RWPE1 (cell line): ENCODE measurements at places on chromosomes 1 and 21.
A peak's percentile ranks its signal among the peaks of the same experiment; 100 is the strongest.

GRCh38 chr1:26938004-26938658, 16.6 kb downstream of the NUDC start:
- no peak for DNase-seq

GRCh38 chr1:54245501-54245900, 45.5 kb downstream of the MRPL37 start:
- DNase-seq = no peak

DNA sequence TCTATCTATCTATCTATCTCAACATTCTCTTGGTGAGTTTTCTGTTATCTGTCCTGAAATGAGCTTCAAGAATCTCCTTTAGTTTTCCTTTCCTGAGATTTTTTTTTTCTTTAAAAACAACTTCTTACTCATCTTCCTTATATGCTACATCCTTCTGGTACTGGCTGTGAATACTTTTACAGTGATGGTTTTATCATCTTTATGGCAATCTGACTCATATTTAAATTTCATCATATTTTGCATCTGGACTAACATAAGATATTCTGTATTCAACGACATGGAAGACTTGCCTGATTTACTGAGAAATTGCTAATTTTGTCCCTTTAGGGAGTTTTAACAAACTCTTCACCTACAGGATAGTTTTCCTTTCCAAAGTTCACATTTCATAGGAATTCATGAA, 33.0 kb downstream of the PDE4B start:
- DNase-seq = no peak

GRCh38 chr1:167899253-167899681, 14.7 kb downstream of the ADCY10 start:
- DNase-seq = no peak

GRCh38 chr1:165047994-165048393, 308.5 kb downstream of the LMX1A start:
- DNase-seq = no peak

DNA sequence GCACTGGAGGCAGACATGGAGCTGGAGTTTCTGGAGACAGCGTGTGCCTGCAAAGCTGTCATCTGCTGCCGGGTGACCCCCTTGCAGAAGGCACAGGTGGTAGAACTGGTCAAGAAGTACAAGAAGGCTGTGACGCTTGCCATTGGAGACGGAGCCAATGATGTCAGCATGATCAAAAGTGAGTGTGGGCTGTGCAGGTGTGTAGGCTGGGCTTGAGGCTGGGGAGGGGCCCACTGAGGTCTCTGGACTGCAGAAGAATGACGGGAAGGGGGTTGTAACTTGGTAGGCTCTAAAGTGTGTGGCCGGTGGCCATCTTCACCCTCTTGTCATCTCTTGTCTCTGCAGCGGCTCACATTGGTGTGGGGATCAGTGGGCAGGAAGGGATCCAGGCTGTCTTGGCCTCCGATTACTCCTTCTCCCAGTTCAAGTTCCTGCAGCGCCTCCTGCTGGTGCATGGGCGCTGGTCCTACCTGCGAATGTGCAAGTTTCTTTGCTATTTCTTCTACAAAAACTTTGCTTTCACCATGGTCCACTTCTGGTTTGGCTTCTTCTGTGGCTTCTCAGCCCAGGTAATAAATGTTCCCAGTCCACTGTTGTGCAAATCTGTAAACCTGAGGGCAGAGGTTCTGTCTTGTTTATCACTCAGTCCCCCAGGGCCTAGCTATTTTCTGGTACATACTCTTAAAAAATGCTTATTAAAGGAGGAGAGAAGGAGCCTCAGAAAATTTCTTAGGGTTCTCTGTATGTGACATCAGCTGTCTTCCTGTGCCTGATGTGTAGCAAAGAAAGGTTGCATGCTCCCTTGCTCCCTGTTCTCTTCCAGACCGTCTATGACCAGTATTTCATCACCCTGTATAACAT, 19.9 kb downstream of the ATP8B2 start:
- DNase-seq = no peak

DNA sequence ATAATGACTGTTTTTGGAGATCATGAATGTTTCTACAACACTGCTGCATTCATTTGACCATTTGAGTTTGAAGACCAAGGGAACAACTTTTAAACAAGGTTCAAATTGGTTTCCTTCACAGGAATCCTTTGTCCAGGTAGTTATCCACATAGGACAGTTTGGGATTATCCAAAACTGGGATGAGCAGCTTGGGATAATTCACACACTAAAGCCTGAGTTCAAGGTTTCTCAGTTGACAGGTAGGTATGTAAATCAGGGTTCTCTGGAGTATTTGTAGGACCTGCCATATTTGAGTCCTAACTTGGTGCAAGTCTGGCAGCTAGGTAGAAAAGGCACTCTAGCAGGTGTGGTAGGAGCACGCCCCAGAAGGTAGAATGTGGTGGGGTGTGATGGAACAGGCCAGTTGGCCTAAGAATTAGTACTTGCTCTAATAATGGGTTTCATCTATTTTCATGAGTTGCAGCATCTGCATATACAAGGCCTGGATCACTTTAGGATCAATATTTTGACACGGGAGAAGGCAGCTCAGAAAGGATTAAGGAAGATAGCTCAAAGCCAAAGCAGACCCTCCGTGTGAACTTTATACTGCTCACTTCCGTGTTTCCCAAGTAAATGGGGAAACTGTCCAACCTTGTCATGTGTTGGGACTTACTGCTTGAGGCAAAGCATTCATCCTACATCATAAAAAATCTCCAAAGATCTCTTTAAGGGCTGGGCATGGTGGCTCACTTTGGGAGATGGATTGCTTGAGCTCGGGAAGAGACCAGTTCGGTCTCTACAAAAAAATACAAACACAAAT, 14.1 kb upstream of the RAB42 start:
- DNase-seq = no peak

DNA sequence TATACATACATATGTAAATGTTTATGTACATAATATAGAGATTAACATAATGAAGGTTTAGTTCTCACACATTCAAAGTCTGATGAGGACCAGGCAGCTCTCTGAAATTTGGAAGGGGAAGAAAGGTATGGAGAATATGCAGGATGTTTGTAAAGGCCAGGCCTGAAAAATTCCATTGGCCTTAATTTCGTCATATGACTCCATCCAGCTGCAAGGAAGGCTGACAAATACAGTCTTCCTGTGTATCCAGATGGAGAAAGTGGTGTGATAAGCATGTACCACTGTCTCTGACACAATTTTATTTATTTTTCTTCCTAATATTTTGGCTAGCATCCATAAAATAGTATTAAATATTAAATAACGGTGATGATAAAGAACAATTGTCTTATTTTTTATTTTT, 6.3 kb upstream of the SGIP1 start:
- no peak for DNase-seq

- no peak for DNase-seq
These were observed 910 bp downstream of the RUNX1 start for GRCh38 chr21:35048183-35048601.

- no peak for DNase-seq
These were observed 84.3 kb upstream of the SPATA6 start for GRCh38 chr1:48556186-48556850.

GRCh38 chr1:232766241-232766890, 38.9 kb upstream of the MAP10 start:
- DNase-seq = no peak

DNA sequence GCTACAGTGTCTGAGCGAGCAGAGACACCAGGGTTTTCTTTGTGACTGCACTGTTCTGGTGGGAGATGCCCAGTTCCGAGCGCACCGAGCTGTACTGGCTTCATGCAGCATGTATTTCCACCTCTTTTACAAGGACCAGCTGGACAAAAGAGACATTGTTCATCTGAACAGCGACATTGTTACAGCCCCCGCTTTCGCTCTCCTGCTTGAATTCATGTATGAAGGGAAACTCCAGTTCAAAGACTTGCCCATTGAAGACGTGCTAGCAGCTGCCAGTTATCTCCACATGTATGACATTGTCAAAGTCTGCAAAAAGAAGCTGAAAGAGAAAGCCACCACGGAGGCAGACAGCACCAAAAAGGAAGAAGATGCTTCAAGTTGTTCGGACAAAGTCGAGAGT, 2.7 kb downstream of the ZBTB18 start:
- no peak for DNase-seq

DNA sequence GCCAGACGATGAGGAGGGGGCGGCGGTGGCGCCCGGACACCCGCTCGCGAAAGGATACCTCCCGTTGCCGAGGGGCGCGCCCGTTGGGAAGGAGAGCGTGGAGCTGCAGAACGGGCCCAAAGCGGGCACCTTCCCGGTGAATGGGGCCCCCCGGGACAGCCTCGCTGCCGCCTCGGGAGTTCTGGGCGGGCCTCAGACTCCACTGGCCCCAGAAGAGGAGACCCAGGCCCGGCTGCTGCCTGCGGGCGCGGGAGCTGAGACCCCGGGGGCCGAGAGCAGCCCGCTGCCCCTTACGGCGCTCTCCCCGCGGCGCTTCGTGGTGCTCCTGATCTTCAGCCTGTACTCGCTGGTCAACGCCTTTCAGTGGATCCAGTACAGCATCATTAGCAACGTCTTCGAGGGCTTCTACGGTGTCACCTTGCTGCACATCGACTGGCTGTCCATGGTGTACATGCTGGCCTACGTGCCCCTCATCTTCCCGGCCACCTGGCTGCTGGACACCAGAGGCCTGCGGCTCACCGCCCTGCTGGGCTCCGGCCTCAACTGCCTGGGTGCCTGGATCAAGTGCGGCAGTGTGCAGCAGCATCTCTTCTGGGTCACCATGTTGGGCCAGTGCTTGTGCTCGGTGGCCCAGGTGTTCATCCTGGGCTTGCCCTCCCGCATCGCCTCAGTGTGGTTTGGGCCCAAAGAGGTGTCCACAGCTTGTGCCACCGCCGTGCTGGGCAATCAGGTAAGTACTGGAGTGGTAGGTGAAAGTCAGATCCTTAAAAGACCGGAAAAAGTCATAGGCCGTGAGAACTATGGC, 588 bp downstream of the FLVCR1 start:
- DNase-seq = peak; percentile 42

- DNase-seq = peak; percentile 23
These were observed 65.1 kb downstream of the DISC1 start for GRCh38 chr1:231691618-231692259.

GRCh38 chr1:6490181-6491080, 1.0 kb downstream of the PLEKHG5 start:
- DNase-seq = peak; percentile 71
